ENCODE measurements at places on chromosomes 6 and 20.
A peak's percentile ranks its signal among the peaks of the same experiment; 100 is the strongest.

GRCh38 chr6:139369568-139370282, 4.7 kb downstream of the CITED2 start:
- H3K4me3 ChIP-seq = peak overlapping the region; percentile 40
- H3K4me1 ChIP-seq = peaks cover 47% of the 10 kb centered on the region
- no peak for DNase-seq

DNA sequence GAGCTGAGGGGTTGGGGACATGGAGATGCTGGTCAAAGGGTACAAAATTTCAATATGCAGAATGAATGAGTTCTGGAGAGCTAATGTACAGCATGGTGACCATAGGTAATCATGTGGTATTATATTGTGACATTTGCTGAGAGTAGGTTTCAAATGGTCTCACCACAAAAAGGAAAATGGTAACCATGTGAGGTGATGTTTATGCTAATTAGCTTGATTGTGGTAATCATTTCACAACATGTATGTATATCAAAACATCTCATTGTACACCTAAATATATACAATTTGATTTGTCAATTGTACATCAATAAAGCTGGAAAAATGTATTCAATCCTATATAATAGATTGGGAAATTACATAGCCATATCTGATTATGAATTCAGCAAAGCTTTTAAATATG, 29.5 kb upstream of the TMEM14A start:
- no peak overlapping the region for H3K27ac ChIP-seq
- H3K27me3 ChIP-seq = peaks cover 12% of the 10 kb centered on the region
- H3K4me3 ChIP-seq = no peak overlapping the region
- no peak for DNase-seq
- H3K36me3 ChIP-seq = peaks cover 4% of the 10 kb centered on the region
- H3K4me1 ChIP-seq = peaks cover 12% of the 10 kb centered on the region

GRCh38 chr6:123716506-123716905, 79.8 kb upstream of the TRDN start:
- no peaks in the 10 kb centered on the region for H3K4me1 ChIP-seq
- no peak overlapping the region for H3K4me3 ChIP-seq
- no peaks in the 10 kb centered on the region for H3K27me3 ChIP-seq
- no peak overlapping the region for H3K27ac ChIP-seq

DNA sequence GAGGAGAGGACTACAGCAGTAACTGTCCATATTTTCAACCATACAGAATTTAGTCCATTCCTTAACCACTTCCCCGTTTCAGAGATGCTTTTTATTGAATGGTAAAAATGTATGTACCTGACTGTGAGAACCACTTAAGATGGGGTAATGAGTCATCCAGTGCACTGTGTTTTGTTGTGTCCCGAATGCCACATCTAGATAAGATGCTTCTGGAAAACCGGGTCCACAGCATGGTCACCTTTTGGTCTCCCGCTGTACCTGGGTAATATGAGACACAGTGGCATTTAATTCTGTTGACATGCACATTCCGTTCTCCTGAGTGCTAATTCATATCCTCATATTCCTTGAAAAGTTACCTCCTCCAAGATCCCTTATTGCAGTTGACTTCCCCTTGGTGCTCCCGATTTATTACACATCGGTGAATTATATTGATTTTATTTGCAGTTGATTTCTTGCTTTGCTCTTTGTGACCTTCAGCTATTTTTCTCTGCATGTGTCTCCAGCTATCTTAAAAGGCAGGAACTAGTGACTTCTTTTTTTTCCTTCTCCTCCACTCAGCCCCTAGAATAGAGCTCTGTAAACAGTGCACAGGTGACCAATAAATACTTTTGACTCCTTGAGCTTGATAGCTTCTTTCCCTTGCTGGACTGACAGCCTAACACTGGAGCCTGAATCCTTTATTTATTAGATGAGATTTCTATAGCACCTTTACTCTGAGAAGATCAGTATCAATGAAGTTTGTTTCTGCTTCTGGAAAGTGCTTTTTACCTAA, 314.6 kb downstream of the ZFAND3 start:
- H3K36me3 ChIP-seq = peaks cover 3% of the 10 kb centered on the region
- DNase-seq = no peak
- H3K4me3 ChIP-seq = no peak overlapping the region
- H3K4me1 ChIP-seq = peaks cover 10% of the 10 kb centered on the region
- no peak overlapping the region for H3K27ac ChIP-seq

DNA sequence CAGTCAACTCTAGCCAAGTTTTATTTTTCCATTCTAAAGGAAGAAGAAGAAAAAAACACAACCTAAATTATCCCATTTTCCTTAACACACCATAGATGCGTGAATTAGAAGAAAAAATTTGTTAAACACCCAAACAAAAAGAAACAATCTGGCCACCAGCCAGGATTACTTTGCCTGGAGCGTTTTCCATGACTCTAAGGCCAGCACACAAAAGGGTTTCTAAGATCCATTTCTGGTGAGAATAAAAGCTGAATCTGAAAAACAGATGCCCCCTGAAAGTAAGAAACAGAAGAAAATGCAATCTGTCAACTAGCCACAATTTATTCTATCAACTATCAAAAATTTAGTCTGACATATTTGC, 267.2 kb upstream of the SULF2 start:
- no peaks in the 10 kb centered on the region for H3K4me1 ChIP-seq
- peaks cover 10% of the 10 kb centered on the region for H3K27me3 ChIP-seq
- no peaks in the 10 kb centered on the region for H3K36me3 ChIP-seq

DNA sequence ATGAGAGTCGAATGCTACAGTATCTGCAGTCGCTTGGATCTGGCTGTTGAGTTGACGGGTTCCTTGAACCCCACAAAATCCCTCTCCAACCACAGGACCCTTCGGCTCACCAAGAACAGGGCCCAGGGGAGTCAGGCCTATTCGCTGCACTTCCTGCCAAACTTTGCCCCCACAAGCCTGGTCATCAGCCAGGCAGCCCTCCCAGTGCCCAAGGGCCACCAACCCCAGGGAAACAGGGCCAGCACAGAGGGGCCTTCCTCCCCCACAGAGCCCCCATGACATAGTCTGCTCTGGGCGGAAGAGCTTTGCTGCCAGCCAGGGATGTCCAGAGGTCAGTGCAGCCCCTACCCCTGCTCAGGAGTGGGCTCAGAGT, 34.5 kb upstream of the MRGBP start:
- DNase-seq = no peak
- H3K27me3 ChIP-seq = peaks cover 19% of the 10 kb centered on the region
- no peak overlapping the region for H3K4me3 ChIP-seq
